ENCODE measurements at places on chromosomes 4 and X.

- no peak for DNase-seq
Observed at GRCh38 chr4:13328591-13328990, 155.5 kb downstream of the RAB28 start.

GRCh38 chr4:26687728-26688127 is 103.8 kb downstream of the TBC1D19 start:
- DNase-seq = no peak

GRCh38 chr4:71138007-71138615 is 144.7 kb downstream of the DCK start:
- no peak for DNase-seq

GRCh38 chr4:93764639-93765246 is 63.8 kb upstream of the ATOH1 start:
- no peak for DNase-seq

DNA sequence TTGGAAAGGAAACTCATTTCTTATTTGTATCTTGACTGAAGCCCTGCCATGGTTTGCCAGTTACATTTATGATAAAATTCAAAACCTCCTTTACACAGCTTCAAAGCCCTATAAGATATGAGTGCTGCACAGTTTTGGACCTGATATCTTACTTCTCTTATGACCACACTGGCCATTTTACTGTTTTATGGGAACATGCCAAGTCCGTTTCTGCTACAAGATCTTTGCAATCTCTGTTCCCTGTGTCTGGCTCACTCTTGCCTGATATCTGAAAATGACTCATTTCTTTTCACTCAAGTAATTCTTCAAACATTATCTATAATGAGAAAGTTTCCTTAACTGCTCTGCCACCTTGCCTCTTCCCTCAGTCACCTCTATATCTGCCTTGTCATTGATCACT is 247.3 kb downstream of the SPOCK3 start:
- DNase-seq = no peak

DNA sequence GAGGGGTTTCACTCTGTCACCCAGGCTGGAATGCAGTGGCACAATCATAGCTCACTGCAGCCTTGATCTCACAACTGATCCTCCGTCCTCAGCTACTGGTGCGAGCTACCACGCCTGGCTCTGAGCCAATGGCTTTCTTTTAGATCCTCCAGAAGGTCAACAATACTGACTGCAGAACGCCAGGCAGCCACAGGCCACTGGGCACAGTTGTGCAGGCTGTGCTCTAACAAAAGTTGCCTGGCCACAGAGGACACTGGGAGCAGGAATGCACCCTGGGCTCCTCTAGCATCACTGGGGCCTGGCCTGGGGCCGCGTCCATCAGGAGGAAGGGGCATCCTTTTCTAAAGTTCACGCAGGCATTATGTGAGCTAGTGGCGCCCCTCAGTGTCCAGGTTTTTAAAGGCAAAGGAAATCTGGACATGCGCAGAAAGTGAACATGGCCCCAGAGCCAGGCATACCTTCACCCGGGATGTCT is 14.9 kb upstream of the PORCN start:
- no peak for DNase-seq

DNA sequence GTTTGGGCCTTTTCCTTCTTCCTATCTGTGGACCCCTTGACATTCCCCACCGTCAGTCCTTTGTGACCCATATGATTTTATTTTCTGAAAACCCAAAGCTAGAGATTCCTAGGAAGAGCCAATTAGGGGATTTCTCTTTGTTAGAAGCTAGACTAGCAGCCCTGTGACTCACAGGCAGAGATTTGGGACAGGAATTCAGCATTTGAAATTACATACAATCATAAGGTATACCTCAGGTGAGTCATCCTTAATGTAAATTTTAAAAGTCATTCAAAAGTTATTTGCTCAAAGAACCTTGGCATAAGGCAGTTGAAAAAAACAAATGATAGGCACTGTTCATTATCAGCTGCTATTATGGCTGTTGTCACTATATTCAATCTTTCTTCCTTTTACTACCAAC is 40.6 kb downstream of the USP26 start:
- no peak for DNase-seq
